ENCODE measurements at places on chromosomes 12 and 14. TPM values are rescaled to one million over a fixed set of nuclear protein-coding genes. Genes with fewer than 3 reads are reported as not detected.

Gene GAS2L3
- total RNA-seq: 8.9 TPM

Gene ATL1
- total RNA-seq: 4.8 TPM

Gene LPAR5
- total RNA-seq: 0.59 TPM

Gene TAS2R9
- total RNA-seq: not detected

Gene HAL
- 0.06 TPM for total RNA-seq

Gene FGF6
- total RNA-seq: not detected

Gene PUS1
- 53.0 TPM for total RNA-seq

Gene IQSEC3
- not detected for total RNA-seq

Gene RAB15
- total RNA-seq: 17.7 TPM

Gene FOXM1
- total RNA-seq: 97.0 TPM

Gene RPGRIP1
- 0.37 TPM for total RNA-seq

Gene AKAP5
- 0.25 TPM for total RNA-seq

Gene PZP
- total RNA-seq: not detected

Gene C12orf54
- not detected for total RNA-seq

Gene TPH2
- not detected for total RNA-seq

Gene SAV1
- total RNA-seq: 19.1 TPM

Gene CLEC14A
- total RNA-seq: not detected

Gene NEUROD4
- not detected for total RNA-seq

Gene OR4K14
- total RNA-seq: not detected

Gene AVPR1A
- total RNA-seq: not detected

Measured in A549 treated with CpdA at 1 μM for 4 hours (cell line).